Kidney glomerular epithelial cell (primary cell): ENCODE measurements at places on chromosomes 13 and 19.
A peak's percentile ranks its signal among the peaks of the same experiment; 100 is the strongest.

DNA sequence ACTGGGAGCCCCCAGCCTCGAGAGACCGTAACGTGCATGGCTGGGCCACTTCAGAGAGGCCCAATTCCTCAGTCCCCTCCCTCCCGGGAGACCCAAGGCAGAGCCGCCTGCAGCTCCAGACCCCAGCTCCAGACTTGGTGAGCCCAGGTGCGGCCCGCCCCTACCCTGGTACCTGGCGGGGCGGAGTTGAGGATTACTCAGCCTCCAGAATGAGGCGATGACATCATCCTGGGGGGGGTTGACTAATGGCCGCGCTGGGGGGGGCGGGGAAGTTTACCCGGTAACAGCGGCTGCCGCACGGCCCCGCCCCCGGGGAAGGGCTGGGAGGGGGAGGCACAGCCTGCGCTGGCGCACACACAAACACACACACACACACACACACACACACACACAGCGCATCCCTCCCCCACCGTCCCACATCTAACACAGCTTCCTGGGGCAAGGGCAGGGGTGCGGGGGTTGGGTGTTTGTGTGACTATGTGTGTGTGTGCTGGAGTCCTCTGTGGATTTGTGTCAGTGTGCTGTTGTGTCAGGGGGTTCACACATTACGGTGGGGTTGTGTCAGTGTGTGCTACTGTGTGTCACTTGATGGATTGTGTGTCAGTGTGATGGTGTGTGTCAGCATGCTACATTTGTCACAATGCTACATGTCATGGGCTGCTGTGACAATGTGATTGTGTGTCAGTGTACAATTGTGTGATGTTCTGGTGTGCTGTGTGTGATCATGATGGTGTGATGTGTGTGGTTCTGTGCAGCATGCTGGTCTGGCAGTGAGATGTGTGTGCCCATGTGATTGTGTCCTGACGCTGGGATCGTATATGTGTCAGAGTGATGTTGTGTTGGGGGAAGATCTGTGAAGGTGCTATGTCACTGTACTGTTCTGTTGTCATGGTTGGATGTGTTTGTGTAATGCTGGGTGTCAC, 10.3 kb upstream of the BBC3 start:
- DNase-seq: peak; percentile 81

DNA sequence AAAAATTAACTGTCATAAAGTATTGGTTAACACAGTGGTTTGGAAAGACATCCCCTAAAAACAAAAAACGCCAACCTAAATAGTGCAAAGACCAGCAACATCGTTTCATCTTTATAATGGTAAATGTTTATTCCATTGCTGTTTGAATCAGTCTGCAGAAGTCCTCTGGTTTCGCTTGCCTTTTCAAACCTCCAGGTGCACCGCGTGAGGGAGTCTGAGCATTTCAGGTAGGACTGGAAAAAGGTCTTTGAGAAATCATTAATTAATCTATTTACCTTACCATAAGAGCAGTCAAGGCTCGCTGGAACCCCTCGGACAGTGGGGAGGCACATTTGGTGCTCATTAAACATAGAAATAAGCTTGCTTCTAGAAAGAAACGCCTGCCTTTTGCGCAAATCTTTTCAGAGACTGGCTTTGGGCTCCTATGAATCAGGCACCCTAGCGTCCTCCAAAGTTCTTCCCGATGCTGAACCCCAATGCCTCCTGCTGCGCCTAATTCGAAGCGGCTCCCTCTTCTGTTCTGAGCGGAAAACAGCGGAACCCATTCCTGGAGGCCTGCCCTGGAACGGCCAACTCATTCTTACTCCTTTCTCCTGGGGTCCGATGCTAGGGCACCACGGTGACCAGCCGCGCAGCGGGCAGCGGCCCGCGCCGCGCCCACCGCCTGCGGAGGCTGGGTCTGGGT, 951 bp upstream of the MTUS2 start:
- DNase-seq: no peak

DNA sequence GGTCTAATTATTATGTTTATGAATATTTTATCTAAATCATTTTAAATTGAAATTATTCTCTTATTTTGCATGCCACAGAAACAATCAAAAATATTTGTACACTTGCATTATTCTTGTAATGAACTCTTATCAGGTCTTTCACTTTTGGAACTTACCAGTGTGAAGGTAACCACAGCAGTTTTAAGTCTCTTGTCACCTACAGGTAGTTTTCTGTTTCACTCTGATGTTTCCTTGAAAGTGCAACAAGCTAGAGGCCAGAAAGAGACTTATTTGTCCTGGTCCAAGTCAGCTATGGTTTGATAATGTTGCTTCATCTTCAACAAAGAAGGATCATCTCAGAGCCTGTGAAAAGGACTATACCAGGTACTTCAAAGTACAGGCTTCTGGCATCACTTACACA, 133.4 kb upstream of the NBEA start:
- no peak for DNase-seq

DNA sequence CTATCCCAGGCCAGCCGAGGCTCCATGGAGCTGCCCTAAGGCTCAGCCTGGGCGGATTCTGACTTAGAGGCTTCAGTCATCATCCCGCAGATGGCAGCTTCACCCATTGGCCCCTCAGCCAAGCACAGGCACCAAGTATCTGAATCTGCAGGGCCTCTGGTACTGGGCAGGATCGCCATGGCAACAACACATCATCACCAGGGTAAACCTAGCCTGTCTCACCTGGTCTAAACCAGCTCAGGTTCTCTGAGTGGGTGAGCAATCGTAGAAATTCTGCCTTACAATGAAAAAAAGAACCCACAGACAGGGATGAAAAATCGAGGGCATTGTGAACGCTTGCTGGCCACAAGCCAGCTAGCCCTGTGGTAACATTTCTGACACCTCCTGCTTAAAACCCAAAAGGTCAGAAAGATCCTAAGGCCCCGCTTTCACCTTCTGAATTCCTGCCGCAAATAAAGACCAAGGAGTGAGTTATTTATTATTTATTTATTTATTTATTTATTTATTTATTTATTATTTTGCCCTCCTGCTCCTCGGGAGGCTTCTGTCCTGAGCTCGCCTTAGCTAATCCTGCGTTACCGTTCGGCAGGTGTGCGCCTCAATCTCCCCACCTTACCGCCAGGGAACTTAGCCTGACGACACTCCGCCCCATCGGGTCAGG, 12.0 kb upstream of the CEACAM21 start:
- no peak for DNase-seq

GRCh38 chr19:5048727-5049553, 80.0 kb downstream of the KDM4B start:
- peak; percentile 27 for DNase-seq
